ENCODE measurements at places on chromosomes 3 and 15. TPM values are rescaled to one million over a fixed set of nuclear protein-coding genes. Genes with fewer than 3 reads are reported as not detected.

UBA7 gene
- 23.1 TPM for total RNA-seq

CAMP gene
- 1.5 TPM for total RNA-seq

DNA sequence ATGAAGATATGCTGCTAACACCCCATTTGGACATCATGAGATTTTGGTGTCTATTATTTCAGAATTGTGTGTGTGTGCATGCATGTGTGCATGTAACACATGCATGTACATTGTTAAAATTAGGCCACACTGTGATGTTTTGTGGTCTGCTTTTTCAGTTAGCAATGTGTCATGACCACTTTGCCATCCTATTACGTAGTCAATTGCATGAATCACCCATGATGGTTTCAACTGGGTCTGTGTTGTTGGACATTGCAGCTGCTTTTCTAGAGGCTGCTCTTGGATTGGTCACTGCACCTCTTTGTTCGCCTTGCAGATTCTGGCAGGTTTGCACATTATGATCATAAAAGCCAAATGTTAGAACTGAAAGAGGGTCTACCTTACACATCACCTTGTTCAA is 101.0 kb upstream of the THBS1 start:
- DNase-seq: no peak

DNA sequence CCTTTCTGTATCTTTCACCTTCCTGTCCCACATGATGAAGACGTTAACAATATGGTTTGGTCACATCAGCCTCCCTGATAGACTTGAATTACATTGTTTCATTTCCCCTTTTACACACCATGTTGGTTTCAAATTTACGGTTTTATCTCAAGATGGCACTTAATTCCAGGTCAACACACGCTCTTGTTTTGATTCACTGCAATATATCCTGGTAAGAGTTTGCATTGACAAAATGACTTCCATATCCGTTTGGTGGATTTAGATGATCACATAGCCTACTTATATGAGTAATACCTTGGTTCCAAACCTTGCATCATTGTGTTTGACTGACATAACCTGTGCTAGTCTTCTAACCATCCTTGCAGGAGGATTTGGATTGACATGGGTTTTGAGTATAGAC is 499.4 kb downstream of the ROBO1 start:
- DNase-seq: no peak

DNA sequence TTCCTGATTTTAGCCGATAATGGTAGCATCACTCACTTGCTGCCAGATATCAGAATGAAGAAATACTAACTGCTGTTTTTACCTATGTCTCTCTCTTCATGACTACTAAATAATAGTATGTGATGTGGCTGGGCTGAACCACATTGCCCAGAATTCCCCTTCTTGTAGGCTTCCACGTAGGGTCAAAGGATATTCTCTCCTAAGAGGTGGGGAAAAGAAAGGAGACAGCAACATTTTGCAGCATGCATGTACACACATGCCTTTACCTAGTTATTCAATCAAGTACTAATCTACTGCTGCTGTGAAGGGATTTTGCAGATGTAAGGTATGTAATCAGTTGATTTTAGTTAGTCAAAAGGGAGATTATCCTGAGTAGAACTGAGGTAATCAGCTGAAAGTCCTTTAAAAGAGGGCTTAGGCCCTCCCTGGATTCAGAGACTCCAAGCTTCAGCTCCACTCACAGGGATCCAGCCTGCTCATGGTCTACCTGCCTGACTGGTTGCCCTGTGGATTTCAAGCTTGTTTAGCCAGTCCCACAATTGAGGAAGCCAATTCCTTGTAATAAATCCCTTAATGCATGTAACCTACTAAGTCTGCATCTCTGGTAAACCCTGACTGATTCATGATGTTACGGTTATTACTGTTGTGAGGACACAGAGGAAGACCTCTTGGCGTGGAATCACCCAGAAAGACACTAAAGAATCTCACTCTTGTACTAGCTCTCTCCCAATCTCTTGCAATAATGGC is 20.4 kb downstream of the PLD1 start:
- no peak for DNase-seq

GRCh38 chr15:42731461-42731860 is 5.5 kb downstream of the CDAN1 start:
- DNase-seq: no peak

- DNase-seq: no peak
Measured at GRCh38 chr15:83688201-83688600, 34.3 kb downstream of the ADAMTSL3 start.

GRCh38 chr15:78052545-78052944 is 25.0 kb downstream of the TBC1D2B start:
- no peak for DNase-seq

All from Right ventricle myocardium inferior (tissue), 1 donor.